ENCODE measurements at places on chromosomes 13 and 19.
A peak's percentile ranks its signal among the peaks of the same experiment; 100 is the strongest.

- DNase-seq: peak; percentile 94
These were observed 474 bp upstream of the IFT88 start for GRCh38 chr13:20566468-20566897.

DNA sequence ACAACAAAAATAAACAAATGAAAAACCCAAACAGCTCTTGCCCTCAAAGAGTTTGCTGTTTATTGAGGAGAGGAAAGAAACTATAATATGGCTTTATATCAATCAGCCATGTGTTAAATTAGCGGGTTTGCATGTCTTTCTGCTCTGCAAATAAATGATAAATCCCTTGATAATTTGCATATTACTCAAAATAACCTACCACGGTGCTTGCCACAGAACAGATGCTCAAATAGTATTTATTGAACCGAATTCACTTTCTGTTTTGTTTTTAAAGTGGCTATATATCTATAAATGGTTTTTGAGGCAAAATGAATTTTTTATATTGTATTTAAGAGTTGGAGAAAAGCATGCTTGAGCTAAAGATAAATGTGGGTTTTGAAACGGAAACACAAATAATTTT is 428.1 kb downstream of the ITGBL1 start:
- no peak for DNase-seq

DNA sequence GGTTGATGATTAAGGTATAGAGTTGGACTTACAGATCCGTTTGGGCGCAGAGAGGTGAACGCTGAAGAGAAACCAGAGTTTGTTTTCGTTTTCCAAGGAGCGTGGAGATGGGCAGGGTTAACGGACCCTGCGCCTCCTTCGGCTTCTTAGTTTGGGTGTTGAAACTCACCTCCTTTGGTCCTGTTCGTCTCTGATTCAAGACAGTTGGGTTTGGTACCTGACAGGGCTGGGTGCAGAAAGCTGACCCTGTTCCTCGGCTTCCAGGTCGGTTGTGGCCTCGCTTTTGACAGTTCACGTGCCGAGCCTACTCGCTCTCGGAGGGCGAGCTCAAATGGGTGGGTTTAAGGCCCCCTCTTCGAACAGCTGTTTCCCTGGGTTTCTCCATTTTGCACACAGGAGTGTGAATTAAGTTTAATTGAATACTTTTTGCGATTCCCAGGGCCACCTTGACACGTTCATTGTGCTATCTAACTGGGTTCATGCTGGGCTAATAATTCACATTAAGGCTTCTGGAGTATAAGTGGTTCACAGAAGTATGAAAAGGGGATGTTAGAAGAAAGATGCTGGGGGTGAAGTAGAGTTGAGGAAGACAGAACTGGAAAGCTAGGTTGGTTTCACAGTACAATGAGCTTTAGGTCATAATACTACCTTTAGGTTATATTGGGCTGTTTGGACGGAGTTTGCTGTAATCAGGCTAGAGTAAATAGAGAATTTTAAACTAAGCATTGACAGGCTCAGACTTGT is 638 bp downstream of the USPL1 start:
- DNase-seq: peak; percentile 70

DNA sequence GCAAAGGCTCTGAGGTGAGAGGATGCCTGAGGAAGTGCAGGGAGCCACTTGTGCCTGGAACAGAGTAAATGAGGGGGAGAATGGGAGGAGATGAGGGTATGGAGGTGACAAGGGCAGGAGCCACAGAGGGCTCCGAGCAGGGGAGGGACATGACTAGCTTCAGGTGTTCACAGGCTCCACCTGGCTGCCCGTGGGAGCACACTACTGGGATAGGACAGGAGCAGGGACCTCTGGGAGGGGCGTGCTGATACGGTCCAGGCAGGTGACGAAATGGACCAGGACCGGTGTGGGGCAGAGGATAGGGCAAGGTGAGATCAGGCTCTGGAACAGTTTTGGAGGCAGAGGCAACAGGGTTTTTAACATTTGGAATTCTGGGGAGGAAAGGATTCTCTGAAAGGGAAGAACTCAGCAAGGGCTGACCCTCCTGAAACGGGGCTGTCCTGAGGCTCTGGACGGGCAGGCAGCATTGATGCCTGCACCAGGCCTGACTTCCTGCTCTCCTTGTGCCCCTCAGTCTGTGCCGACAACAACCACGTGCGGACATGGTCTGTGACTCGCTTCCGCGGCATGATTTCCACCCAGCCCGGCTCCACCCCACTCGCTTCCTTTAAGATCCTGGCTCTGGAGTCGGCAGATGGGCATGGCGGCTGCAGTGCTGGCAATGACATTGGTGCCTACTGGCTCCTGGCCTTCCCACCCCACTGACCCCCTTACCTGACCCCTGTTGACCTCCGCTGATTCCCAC is 11.6 kb downstream of the SHKBP1 start:
- DNase-seq: no peak

DNA sequence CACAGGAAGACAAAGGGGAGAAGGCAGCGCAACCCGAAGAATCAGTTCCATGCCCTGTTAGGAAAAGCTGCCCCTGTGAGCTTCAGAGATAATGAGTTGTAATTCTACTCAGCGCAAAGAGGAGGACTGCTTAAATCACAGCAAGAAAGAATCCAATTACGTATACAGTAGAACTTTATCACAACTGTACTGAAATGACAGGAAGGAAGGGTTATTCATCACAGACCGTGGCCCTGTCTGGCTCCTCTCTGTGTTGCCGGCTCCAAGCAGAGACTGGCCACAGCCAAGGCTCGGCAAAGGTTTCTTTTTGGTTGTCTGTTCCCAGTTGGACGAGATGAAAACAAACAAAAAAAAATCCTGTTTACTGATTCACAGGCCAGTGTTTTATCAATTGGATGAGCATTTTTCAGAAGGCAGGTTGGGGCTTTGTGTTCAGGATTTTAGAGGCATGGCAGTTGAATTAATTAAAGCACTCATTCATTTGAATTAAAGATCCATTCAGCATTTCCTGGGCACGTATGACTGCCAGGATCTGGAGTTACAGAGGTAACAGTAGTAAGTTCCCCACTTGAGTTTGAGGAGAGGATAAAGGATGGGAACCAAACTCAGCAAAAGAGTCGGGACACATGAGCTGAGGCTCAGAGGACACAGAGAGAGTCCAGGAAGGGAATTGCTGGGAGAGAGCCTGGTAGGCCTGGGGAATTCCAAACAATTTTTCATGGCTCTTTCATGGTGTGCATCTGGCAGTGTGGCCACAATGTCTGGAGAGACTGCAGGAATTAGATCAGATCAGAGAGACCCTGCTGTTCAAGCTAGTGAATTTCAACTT is 341.0 kb downstream of the DNAJC15 start:
- DNase-seq: peak; percentile 36

Measured in C1 segment of cervical spinal cord (tissue), 14 donors.